Activated T-helper 17 cell treated with anti-CD3 and anti-CD28 coated beads, Interleukin-2, amount 50 U/mL, for 72 hours (primary cell): ENCODE measurements at places on chromosomes 4 and X. TPM values are rescaled to one million over a fixed set of nuclear protein-coding genes. Genes with fewer than 3 reads are reported as not detected.
A peak's percentile ranks its signal among the peaks of the same experiment; 100 is the strongest.

DNA sequence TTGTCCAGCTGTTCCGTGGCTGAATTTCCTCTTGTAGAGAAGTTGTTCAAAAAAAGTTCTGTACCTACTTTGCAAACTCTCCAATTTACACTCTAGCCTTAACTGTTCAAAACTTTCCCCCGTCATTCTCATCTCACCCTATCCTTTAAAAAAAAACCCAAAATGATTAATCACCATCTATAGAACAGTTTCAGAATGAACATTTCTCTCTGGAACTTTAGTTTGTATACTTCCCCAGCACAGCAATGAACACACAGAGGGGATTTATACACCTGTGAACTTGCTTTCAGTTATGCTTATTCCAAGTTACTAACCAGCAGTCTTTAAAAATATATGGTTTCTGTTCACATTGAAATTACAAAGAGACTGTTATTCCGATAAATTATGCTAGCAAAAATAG lies 1.2 kb downstream of the GEMIN8 start:
- peak; percentile 52 for ATAC-seq

Gene STARD8
- total RNA-seq, result 1.8 TPM

Gene ZNF157
- 0.71 TPM for total RNA-seq

DNA sequence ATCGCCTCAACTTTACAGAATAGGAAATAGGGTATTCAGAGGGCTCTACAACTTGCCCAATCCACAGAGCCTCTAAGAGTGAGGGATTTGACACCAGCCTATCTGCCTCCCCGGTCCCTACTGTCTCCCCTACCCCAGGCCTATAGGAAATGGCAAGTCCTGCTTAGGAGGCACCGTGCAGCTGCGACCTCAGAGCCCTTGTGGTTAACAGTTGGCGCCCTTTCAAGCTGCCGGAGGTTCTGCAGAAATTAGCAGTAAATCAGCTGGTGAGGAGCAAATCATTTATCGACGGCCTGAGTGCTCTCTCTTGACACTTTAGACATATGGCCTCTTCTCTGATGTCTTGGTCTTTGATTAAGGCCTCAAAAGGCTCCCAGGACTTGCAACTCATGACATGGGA lies 96.9 kb downstream of the CLNK start:
- ATAC-seq, result no peak

DNA sequence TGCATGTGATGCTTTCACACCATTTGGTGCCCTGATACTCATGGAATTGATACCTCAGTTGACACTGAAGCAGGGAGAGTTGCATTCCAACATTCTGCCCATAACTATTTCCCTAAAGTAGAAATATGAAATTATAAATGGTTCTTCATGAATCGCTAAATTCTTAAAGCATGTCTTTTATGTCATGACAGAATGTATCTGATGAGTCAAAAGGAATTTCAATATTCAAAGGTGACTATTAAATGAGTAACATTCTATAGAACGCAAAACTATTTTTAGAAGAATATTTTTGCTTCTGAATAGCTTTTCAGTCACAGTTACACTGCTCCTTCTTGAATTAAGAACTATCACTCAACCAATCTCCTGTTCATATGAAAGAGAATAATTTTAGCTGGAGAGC lies 152.8 kb downstream of the ADGRA3 start:
- ATAC-seq, result no peak

GRCh38 chr4:84796394-84796793 lies 170.1 kb downstream of the WDFY3 start:
- ATAC-seq, result no peak

Gene RNF150
- 0.11 TPM for total RNA-seq

Gene RAB41
- not detected for total RNA-seq

Gene GAGE12F
- total RNA-seq, result not detected

Gene ITGB1BP2
- total RNA-seq, result 7.4 TPM

Gene EGF
- total RNA-seq, result not detected

Gene TNIP3
- total RNA-seq, result 7.5 TPM

Gene KCND1
- 16.8 TPM for total RNA-seq

- no peak for ATAC-seq
These were observed 18.4 kb downstream of the SNX25 start for GRCh38 chr4:185227713-185228278.

GRCh38 chr4:142408003-142408441 lies 438.1 kb downstream of the INPP4B start:
- peak; percentile 4 for ATAC-seq

- no peak for ATAC-seq
These were observed 148.7 kb downstream of the FSTL5 start for GRCh38 chr4:162015090-162015489.

Gene OPN1MW
- not detected for total RNA-seq
